ENCODE measurements at places on chromosomes 7 and 10.
A peak's percentile ranks its signal among the peaks of the same experiment; 100 is the strongest.

DNA sequence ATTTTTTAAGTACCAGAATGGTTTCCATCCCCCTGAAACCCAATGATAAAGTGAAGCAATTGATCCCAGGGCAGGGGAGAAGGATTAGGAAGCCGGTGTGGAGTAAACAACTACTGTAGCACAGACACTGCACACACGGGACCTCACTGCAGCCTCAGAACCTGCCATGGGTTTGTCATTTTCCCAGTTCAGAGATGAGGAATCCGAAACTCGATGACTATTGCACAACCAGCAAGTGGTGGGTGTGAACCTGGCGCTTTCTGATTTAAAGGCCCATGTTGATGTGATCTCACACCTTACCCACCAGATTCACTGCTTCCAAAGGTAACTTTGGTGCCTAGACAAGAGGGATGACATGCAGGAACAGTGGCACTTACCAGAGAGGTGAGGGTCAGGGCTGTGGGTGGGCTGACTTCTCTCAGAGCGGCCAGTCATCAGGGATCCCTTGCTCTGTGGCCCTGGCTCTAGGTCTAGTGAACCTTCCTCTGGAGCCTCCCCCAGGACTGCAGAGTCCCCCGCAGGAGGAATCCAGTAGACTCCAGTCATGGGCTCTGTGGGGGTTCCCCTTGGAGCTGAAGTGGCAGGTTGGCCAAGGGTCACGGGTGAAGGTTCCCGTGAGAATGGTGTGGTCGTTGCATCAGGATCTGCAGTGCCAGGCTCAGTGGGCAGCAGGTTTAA is 62.8 kb downstream of the PKD1L1 start:
- no peaks in the 10 kb centered on the region for H3K27me3 ChIP-seq
- no peaks in the 10 kb centered on the region for H3K36me3 ChIP-seq
- H3K4me1 ChIP-seq = no peaks in the 10 kb centered on the region
- DNase-seq = no peak
- H3K4me3 ChIP-seq = no peak overlapping the region
- no peak overlapping the region for H3K27ac ChIP-seq

GRCh38 chr10:126618466-126618865 is 52.0 kb downstream of the C10orf90 start:
- H3K27ac ChIP-seq = no peak overlapping the region
- H3K4me1 ChIP-seq = no peaks in the 10 kb centered on the region
- no peak overlapping the region for H3K4me3 ChIP-seq
- no peaks in the 10 kb centered on the region for H3K36me3 ChIP-seq

DNA sequence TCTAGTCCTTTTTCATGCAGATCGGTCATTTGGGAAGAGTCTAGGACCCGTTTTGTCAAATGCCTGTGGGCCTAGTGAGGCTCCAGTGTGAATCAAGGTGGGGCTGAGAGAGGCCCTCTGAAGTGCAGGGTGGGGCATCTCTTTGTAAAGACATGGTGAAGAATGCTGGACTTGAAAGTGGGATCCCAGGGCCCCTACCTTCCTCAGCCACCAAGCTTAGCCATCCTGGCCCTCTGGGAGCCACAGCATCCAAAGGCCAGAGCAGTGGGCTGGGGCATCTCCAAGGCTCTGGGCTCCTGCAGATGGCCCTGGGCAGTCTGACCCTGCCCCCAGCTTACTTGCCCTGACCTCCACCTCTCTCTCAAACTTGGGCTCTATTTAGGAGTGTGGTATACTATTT is 78.5 kb downstream of the ADCY1 start:
- no peaks in the 10 kb centered on the region for H3K4me1 ChIP-seq
- no peak for DNase-seq
- H3K4me3 ChIP-seq = no peak overlapping the region
- H3K27me3 ChIP-seq = no peaks in the 10 kb centered on the region

GRCh38 chr7:100575206-100575631 is 1.5 kb upstream of the SAP25 start:
- H3K4me1 ChIP-seq = peaks cover 2% of the 10 kb centered on the region
- no peaks in the 10 kb centered on the region for H3K36me3 ChIP-seq
- no peak for DNase-seq
- no peak overlapping the region for H3K27ac ChIP-seq
- H3K27me3 ChIP-seq = peaks cover 4% of the 10 kb centered on the region
- H3K4me3 ChIP-seq = no peak overlapping the region

DNA sequence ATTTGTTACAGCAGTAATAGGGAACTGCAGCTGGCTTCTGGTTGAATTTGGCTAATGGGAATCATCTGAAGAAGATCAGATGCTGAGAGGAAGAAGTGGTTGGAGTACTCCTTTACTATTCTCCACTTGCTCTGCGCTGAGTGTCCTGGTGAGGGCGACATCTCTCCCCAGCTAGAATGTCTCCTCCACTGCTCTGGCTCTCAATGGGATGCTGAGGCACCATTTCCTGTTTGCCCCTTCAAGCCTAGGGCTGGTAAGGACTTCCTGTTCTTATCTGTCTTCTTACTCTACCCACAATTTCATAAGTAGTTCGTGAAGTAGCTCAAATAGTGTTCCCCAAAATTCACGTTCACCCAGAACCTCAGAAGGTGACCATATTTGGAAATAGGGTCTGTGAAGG is 43.2 kb upstream of the TES start:
- no peak overlapping the region for H3K4me3 ChIP-seq
- H3K27ac ChIP-seq = no peak overlapping the region
- H3K27me3 ChIP-seq = no peaks in the 10 kb centered on the region

- H3K4me3 ChIP-seq = no peak overlapping the region
- no peaks in the 10 kb centered on the region for H3K4me1 ChIP-seq
- DNase-seq = no peak
- H3K36me3 ChIP-seq = no peaks in the 10 kb centered on the region
- H3K27ac ChIP-seq = no peak overlapping the region
Observed at GRCh38 chr7:7119729-7120128, 62.6 kb upstream of the C1GALT1 start.

DNA sequence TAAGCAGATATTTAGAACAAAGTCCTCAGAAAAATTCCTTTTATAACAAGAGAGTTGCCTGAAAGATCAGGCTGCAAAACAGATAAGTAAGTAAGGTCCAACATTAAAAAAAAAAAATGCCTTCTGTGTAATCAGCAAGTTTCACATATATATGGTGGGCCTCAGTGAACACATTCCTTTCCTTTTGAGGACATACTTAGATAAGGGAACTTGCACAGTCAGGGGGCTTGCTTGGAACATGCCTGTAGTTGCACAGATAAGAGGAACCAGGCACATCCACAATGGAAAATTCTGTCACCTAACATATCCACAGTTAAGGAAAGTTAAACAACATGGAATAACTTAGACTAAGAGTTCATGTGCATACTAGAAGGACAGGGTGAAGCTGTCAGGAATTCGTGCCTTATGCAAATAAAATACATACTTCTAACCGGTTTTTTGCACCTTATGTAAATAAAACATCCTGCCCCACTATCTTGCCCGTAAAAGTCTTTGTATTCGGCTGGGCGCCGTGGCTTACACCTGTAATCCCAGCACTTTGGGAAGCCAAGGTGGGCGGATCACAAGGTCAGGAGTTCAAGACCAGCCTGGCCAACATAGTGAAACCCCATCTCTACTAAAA is 257.3 kb downstream of the ZNF33B start:
- no peak overlapping the region for H3K27ac ChIP-seq
- no peaks in the 10 kb centered on the region for H3K4me1 ChIP-seq
- H3K27me3 ChIP-seq = no peaks in the 10 kb centered on the region

DNA sequence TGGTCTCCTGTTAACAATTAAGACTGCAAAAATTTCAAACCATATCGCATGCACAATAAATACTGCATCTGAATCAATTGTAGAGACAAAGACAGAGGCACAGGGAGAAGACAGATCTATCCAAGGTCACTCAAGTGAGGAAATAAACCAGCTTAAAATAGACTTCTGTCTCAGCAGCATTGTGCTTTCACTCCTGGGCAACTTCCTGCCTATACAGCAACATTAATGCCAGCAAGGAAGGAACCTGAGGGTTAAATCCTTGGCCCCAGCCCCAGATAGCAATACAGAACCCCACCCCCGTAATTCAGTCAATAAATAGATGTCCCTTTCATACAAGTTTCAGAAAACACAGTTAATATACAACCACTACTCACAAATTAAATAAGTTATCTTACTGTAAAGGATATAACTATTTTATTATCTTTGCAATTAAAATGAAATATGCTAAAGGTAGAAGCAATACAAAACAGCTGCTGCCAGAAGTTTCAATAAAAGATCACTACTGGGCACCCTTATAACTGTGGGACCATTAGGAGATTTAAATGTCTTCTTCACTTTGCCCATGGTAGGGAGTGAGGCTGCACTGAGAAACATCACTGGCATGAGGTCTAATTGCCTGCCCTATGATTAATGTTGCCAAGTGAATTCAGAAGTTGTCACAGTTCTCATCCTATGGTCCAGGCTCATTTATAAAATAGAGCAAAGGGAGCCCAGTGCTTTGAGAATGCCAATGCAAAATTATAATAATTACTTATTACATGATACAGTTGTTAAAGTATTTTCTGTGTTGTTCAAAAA is 49.4 kb downstream of the CAV1 start:
- no peak for DNase-seq
- H3K4me1 ChIP-seq = peaks cover 39% of the 10 kb centered on the region
- no peaks in the 10 kb centered on the region for H3K36me3 ChIP-seq
- H3K27me3 ChIP-seq = no peaks in the 10 kb centered on the region

GRCh38 chr7:44098092-44099068 is 5.8 kb upstream of the AEBP1 start:
- H3K4me1 ChIP-seq = no peaks in the 10 kb centered on the region
- no peaks in the 10 kb centered on the region for H3K36me3 ChIP-seq
- no peaks in the 10 kb centered on the region for H3K27me3 ChIP-seq
- DNase-seq = no peak

GRCh38 chr10:45421221-45422097 is 47.4 kb downstream of the ALOX5 start:
- H3K4me1 ChIP-seq = peaks cover 22% of the 10 kb centered on the region
- H3K27ac ChIP-seq = peak overlapping the region; percentile 87
- no peaks in the 10 kb centered on the region for H3K36me3 ChIP-seq
- no peak overlapping the region for H3K4me3 ChIP-seq
- no peaks in the 10 kb centered on the region for H3K27me3 ChIP-seq

GRCh38 chr7:42694894-42695507 is 216.9 kb downstream of the C7orf25 start:
- H3K36me3 ChIP-seq = no peaks in the 10 kb centered on the region
- H3K4me3 ChIP-seq = no peak overlapping the region
- DNase-seq = no peak
- H3K4me1 ChIP-seq = no peaks in the 10 kb centered on the region
- no peak overlapping the region for H3K27ac ChIP-seq

DNA sequence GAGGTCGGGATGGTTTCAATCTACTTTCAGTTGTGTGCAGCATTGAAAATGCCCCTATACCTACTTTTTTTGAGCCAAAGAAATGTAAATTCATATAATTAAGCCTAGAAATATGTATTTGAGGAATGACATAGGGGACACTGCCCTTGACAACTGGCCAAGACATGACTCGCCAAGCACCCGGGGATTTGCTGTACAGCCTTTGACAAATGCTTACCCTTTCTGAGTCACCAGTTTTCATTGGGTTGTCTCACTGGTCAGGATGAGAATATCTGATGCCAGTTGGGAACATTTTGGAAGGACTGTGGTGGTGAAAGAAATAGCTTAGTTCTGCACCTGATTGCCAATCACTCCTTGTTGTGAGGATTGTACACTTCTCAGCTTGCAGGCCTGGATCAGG is 166.8 kb upstream of the HABP2 start:
- no peak overlapping the region for H3K27ac ChIP-seq
- DNase-seq = no peak
- H3K4me1 ChIP-seq = no peaks in the 10 kb centered on the region
- H3K4me3 ChIP-seq = no peak overlapping the region

DNA sequence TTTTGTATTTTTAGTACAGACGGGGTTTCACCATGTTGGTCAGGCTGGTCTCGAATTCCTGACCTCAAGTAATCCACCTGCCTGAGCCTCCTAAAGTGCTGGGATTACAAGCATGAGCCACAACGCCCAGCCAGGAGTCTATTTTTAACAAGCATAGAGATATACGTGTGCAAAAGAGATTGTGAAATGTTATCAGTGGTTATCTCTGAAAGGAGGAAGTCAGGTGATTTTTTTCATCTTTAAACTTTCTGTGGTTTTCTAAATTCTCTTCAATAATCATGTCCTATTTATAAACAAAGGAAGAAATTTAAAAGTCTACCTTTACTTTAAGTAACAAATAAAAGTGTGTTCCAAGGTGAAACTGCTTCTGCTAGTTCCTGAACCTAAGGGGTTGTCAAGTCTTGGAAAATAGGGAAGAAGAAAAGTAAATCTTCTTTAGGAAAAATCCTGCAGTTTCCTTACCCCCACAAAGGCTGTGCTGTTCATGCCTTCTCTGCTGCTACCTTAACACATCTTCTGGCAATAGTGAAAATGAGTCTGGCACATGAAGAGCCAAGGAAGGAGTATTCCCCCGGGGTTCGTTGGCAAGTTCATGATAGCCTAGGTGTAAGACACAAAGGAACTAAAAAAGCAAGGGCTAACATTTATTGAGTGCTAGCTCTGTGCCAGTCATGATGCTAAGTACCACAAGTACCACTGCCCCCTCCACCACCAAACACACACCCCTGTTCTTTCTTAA is 51.1 kb downstream of the CYP26A1 start:
- no peaks in the 10 kb centered on the region for H3K27me3 ChIP-seq
- H3K36me3 ChIP-seq = no peaks in the 10 kb centered on the region
- no peak overlapping the region for H3K27ac ChIP-seq
- DNase-seq = no peak

DNA sequence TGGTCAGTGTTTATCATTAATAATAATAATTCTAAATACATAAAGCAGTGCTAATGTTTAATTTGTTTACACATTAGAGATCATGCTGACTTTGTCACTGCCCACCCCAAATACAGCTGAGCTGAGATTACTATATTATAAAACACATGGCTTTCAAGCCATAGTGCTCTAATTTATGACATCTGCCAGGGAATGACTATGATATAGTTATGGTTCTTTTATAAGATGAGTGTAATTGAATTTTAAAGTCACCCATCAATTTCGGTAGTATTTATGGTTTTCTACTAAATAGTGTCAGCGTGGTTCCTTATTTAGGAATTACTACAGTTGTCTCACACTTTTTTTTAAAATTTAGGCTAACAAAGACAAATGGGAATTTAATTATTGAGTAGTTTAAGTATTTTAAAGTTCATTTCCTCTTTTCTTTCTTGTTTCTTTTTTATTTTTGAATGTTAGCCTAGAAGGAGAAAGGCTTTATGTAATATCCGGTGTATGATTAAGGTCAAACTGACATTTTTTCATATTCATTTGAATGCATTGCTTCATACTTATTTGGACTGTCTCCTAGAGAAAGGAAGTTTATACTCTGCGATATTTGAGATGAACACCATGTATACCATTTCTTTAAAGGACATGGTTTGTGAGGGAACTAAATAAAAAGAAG is 3.9 kb downstream of the CDK14 start:
- DNase-seq = no peak
- peaks cover 34% of the 10 kb centered on the region for H3K4me1 ChIP-seq
- no peaks in the 10 kb centered on the region for H3K36me3 ChIP-seq
- H3K27ac ChIP-seq = no peak overlapping the region
- no peaks in the 10 kb centered on the region for H3K27me3 ChIP-seq
- H3K4me3 ChIP-seq = no peak overlapping the region

DNA sequence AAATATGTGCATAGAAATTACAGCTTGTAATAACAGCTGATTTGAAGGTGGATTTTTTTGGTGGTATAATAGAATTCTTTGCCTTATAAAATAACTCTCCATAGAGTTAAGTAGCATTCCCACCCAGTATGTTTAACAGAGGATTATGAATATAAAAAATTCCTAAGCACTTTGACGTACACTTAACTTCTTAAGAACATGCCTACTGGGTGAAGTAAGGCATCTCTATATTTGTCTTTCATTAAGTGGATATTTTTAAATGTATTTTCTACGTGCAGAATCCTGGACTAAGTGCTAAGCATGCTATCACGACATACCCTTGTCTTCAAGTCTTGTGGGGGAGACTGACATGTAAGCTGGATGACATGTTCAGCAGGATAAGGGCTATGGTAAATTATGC is 217.7 kb upstream of the BMPER start:
- no peak for DNase-seq
- no peaks in the 10 kb centered on the region for H3K36me3 ChIP-seq
- H3K27me3 ChIP-seq = no peaks in the 10 kb centered on the region
- H3K4me1 ChIP-seq = no peaks in the 10 kb centered on the region
